AG08395 (cell line): ENCODE measurements at places on chromosomes 2 and 18.
A peak's percentile ranks its signal among the peaks of the same experiment; 100 is the strongest.

DNA sequence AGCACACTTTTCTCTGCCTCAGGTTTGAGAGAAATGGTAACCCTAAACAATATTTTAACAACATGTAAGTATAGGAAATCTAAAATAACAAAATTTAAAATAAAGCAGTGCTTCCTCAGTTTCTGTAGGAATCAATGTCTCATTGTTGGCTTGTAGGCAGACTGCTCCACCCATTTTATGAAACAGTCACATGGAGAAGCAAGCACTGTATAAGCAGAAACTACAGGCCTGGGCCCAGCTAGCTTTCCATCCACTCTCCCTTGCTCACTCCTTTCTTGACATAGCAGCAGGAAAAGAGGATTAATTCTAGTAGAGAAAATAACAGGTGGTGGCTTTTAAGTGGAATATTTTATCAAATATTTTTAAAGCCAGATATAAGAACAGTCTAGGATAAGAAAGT, 97.2 kb downstream of the PLEKHM3 start:
- no peak for DNase-seq

DNA sequence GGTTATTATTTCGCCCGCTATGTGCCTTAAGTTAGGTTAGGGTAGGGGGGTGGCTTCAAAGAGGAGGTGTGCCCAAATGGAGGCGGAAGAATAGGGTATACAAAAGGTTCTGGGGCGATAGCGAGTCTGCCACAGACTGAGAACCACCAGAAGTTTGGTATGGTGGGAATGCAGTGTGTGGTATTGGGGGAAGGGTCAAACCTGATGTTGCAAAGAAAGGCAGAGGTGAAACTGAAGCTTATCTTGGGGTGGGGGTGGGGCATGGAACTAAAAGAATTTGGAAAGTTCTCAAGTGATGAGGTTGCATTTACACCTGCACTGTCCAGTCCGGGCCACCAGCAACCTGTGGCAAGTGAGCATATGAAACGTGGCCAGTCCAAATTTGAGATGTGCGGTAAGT, 11.8 kb upstream of the CCBE1 start:
- no peak for DNase-seq

DNA sequence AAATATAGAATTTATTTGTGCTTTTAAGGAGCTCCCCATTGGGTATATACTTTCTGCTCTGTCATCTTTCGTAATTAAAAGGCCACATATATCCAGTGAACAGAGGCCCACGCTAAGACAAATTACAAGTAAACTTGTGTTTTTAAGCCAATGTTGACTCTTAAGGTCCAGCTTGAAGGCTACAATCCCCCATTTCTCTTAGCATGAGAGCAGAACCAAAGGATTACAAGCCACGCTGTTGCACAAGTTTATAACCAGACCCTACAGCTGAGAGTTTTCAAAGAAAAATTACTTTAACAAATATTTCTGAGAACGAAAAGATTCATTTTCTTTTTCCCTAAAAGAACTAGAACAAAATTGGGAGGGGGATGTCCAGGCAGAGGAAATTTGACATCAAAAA, 471.0 kb downstream of the TXNL1 start:
- DNase-seq: no peak

DNA sequence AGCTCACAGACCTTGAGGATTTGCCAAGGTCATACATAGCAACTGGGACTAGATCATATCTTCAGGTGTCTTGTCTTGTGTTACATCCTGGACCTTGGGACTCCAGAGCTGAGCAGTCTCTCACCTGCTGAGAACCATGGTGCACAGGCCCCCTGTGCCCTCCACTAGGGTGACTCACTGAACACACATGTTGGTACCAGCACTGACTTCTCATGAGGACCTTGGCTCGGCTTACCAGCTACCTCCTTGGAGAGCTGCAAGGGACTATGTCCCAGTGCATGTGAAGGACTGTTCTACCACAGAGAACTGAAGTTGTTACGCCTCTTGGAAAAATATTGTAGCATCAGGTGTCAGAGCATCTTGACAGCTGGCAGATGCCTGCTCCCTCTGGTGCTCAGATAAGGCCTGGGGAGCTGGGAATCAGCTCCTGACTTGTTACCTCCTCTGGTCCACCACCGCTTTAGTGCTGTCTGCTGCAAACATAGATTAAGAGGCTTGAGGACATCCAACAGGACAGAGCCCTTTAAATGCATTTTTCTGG, 72.1 kb downstream of the WDSUB1 start:
- DNase-seq: no peak

- DNase-seq: peak; percentile 14
Observed at GRCh38 chr2:172790404-172790803, 54.8 kb downstream of the RAPGEF4 start.

DNA sequence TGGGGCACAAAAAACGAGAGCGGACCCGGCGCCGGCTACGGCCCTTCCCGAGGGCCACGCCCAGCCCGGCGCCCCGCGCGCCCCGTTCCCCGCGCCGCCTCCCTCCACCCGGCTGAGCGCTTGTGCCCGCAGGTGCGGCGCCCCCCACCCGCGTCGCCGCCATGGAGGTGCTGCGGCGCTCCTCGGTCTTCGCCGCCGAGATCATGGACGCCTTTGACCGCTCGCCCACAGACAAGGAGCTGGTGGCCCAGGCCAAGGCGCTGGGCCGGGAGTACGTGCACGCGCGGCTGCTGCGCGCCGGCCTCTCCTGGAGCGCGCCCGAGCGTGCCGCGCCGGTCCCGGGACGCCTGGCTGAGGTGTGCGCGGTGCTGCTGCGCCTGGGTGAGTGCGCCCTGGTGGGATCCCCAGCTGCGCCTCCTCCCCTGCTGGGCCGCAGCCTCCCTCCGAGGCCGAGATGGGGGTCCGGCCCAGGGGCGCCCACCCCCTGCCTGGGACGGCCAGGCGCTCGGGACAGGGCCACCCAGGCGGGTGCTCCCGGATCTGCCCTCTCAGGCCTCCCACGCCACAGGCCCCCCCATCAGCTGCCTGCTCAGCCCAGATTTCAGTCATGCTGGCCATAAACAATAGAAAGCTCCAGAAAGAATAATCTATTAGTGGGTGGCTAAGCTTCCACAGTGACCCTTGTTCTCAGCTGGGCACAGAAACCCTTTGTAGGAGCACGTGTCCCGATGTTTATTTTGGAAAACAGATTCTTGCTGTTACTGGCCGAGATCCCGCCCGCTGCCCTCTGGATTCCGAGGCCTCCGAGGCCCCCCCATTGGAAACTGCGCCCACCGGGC, 997 bp downstream of the BOK start:
- DNase-seq: peak; percentile 46

DNA sequence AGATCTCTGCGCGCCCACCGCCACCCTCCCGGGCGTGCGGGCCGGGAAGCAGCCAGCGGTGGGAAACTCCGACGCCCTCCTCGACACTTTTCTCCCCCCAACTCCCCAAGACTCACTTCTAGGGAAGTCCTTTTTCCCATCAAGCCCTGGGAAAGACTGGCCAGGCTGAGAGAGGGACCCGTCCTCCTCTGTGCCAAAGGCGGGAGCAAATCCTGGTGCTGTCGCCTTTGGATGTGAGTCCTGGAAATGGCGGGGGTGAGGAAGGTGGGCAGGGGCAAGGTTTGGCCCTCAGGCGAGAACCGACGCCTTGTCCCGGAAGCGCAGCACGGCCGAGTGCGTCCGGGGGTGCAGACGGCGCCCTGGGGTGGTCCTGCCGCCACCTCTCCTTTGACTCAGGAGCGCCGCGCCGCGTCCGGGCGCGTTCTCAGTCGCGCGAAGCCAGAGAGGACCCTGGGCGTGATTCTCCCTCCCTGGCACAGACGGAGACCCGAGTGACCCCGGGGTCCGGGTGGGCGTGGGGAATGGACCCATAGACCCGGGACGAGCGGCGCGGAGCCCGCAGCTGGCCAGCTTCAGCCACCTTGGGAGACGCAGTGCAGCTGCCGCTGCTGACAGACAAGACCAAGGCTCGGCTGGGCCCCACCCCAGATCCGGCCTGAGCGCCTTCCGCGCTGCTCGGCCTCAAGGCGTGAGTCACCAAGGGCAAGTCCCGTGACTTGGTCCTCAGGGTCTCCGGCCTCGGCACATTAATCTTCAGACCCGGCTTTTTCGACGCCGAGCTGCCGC, 3.5 kb upstream of the LBX2 start:
- peak; percentile 83 for DNase-seq

DNA sequence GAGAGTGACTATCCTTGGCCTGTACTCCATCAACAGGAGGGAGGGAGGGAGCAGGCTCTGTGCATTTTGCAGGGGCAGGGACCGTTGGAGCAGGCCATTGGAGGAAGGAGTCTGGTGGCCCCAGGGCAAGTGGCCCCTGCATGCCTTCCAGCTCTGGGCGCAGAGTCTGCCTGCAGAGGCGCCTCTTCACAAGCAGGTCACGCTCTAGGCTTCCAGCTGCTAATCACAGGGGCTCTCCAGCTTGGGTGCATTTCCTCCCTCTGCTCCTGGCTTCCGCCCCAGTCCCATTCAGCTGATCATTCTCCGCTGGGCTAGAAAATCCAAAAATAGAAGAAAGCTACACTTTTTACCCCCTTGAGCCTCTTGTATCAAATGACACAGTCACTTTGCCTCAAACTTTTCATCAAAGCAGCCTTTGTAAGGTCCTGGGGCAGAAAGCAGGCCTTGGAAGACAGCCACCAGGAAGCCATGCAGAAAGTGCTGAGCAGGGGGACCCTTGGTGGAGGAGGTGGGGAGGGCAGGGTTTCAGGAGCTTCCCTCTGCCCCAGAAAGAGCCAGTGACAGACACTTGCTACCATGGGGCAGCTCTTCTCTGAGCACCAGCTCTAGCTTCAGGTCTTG, 11.3 kb downstream of the TMEM247 start:
- peak; percentile 49 for DNase-seq

- no peak for DNase-seq
Observed at GRCh38 chr18:54777118-54777791, 51.0 kb upstream of the RAB27B start.

DNA sequence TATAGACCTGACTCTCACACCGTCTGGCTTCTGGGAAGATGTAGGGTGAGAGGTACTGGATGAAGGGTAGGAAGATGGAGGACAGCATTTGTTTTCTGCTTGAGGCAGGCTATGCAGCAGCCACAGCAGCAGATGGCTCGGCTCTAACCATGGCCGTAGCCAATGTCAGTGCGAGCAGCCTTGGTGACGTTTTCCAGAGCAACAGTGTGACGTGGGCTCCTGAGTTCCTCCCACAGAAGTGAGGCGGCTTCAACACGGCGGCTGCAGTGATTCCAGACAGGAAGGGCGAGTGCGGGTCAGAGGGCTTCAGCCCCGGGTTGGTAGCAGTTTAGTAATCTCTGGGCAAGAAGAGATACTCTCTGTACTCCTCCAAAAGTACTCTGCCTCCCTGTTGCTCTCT, 133.0 kb upstream of the MYT1L start:
- DNase-seq: no peak

- DNase-seq: peak; percentile 38
Observed at GRCh38 chr2:226611944-226612318, 187.7 kb downstream of the IRS1 start.

DNA sequence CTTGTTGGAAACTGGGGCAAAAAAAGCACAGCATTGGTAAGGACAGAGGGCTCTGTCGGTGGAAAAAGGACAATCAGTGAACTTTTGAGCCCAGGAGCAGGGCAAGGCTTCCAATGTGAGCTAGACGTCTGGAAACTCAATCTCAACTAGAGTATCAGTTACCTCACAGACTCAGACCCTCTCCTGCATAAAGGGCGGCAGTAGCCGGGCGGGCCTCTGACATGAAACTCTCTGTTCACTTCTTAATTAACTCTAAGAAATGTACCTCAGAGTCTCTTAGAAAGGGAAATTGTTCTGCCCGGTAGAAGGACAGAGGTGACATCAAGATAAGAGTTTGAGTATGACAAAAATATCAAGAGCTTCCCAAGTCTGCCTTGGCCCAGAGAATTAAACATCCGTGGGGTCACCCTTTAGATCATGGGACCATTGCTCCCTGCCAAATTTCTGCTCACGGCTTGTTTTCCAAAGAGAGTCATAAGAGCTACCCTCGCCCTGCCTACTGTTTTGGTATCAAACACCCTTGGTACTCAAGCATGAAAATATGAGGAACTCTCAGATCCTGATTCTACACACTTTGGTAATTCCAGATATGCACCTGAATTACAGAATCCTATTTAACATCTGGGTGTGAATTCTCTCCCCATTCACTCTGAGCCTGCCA, 103.5 kb upstream of the PKDCC start:
- no peak for DNase-seq

DNA sequence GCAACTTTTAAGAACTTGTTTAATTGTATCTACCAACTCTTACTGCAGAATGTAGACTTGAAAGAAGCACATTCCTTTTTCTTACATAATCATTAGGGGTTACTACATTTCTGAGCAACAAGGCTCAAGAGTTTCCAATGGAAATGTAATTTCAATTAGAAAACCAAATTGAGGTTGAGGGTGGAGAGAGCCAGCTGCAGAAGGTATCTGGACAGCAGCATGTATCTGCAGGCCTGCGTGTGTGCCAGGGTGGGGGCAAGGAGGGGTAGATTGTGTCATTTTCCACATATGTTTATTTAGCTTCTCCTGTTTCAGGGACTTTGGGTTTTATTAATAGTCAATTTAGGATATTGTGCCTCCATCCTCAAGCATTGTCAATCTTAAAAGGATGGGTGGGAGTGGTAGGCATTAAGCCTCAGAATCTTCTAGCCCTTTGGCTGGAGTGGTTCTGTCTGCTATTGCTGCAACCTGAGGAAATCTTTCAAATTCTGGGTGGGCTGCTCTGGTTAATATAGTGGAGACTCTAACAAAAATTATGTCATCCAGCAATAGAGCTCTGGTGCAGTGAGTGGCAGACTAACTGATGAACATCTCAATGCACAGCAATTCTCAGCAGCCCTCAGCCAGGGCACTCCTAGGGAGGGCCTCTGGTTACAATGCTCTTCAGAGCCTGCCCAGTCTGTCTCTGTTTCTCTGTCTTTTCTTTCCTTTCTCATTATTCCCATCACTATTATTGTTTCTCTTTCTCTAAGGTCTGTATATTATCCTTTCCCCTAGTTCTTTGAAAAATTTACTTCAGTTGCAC, 151.4 kb downstream of the RPIA start:
- DNase-seq: no peak

GRCh38 chr18:79246309-79247108, 149.2 kb upstream of the NFATC1 start:
- peak; percentile 83 for DNase-seq

DNA sequence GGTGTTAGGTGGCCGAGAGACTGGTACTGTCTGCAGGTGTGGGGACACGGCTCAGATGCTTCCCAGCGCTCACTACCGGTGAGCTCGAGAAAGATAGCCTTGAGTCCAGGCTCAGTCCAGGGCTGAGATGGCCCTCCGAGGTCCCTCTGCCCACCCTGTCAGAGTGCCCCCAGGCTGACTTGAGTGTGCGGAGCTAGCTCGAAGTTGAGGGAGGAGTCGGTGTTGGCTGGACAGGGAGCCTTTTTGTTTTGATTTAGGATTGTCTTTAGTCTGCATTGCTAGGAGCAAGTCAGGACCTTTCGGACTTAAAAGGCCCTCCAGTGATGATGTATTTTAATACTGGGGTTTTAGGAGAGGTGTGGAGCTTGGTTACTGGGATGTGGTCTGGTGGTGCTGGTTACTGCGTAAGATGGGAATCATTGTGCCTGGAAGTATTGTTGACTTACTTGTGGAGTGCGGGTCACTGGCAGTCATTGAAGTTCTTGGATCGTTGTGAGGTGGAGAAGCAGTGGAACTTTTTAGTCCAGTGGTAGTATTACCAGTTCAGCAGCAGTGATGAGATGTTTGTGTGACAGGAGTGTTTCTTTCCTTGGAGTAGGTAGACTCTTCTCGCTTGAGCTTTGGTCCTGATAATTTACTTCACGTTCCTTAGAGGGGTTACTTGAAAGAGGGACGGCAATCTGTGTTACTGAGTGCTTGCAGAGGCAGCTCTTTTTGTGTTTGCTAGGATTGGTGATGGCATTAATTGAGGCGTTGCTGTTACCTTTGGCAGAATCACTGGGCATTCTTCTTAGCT, 633 bp downstream of the KIAA1328 start:
- peak; percentile 15 for DNase-seq

- peak; percentile 62 for DNase-seq
Observed at GRCh38 chr18:12679183-12679786, 21.4 kb upstream of the SPIRE1 start.
